ENCODE measurements at places on chromosomes 6 and 20.

DNA sequence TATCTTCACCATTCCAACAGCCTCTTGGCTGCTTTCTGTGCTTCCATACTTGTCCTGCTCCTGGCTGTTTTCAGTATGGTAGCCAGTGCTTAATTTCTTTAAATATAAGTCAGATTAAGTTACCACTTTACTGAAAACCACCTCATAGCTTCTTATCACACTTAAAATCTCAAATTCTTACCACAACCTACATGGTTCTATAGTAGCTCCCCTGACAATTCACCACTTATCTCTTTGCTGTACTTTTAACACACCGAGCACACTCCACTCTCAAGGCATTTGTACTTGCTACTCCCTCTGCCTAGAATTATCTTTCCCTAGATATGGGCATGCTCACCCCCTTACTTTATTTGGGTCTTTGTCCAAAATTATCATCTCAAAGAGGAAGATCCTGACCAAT lies 369.0 kb downstream of the TENT5A start:
- DNase-seq: no peak
- no peaks in the 10 kb centered on the region for H3K36me3 ChIP-seq
- H3K27ac ChIP-seq: no peak overlapping the region
- H3K4me3 ChIP-seq: no peak overlapping the region
- no peaks in the 10 kb centered on the region for H3K4me1 ChIP-seq

DNA sequence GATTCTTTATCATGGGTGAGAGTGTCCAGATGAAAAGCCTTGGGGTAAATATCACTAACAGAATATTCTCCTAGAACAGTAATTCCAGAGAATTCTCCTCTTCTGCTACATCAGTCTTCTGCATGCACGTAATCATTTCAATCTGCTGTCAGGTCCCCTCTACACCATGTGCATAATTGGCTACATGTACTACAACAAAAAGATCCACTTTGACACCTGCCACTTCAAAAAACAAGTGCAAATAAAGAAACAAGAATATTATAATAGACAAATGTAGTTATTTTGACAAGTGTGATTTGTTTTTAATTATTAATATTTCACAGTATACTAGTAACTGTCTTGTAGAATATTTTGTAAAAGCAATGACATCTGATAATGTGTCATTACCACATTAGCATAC lies 154.2 kb downstream of the SAMD5 start:
- H3K27me3 ChIP-seq: peaks cover 1% of the 10 kb centered on the region
- H3K4me1 ChIP-seq: no peaks in the 10 kb centered on the region
- H3K36me3 ChIP-seq: no peaks in the 10 kb centered on the region
- no peak overlapping the region for H3K27ac ChIP-seq
- H3K4me3 ChIP-seq: no peak overlapping the region

DNA sequence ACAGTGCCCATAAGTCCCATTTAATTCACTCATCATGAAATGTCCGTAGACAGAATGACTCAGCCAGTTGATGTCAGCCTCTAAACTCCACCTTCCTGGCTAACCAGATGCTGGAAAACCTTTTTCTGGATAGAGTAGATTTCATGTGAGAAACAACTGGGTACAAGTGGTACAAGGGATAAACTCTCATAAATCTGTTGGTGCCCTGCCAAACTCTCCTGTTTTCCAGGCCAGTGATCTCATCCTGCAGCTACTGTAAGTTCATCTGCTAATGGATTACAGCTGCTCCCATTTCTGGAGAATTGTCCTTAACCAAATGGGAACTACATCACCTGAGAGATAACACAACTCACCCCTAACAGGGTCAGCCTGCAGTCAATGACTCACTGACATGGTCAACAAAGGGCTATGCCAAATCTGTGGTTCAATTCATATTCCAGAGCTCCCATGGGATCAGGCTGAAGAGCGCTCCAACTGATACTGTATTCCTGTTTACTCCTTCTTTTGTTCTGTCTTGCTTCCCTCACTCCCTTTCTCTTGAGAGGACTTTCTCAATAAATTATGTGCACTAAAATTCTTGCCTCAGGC lies 210.1 kb upstream of the HDDC2 start:
- H3K4me1 ChIP-seq: no peaks in the 10 kb centered on the region
- H3K27me3 ChIP-seq: peaks cover 4% of the 10 kb centered on the region
- H3K36me3 ChIP-seq: no peaks in the 10 kb centered on the region
- DNase-seq: no peak
- H3K4me3 ChIP-seq: no peak overlapping the region
- no peak overlapping the region for H3K27ac ChIP-seq

- peaks cover 85% of the 10 kb centered on the region for H3K4me1 ChIP-seq
- DNase-seq: no peak
- H3K27ac ChIP-seq: peak overlapping the region; percentile 33
- H3K27me3 ChIP-seq: no peaks in the 10 kb centered on the region
- H3K36me3 ChIP-seq: peaks cover 41% of the 10 kb centered on the region
These were observed 30.8 kb upstream of the MICB start for GRCh38 chr6:31467151-31467550.

- H3K4me3 ChIP-seq: no peak overlapping the region
- no peak overlapping the region for H3K27ac ChIP-seq
- peaks cover 59% of the 10 kb centered on the region for H3K36me3 ChIP-seq
- DNase-seq: no peak
These were observed 90.5 kb downstream of the ELOVL5 start for GRCh38 chr6:53258076-53258773.

GRCh38 chr6:169664227-169664626 lies 37.6 kb downstream of the WDR27 start:
- H3K36me3 ChIP-seq: peaks cover 25% of the 10 kb centered on the region
- no peaks in the 10 kb centered on the region for H3K27me3 ChIP-seq
- H3K4me3 ChIP-seq: no peak overlapping the region
- DNase-seq: no peak
- H3K27ac ChIP-seq: no peak overlapping the region

DNA sequence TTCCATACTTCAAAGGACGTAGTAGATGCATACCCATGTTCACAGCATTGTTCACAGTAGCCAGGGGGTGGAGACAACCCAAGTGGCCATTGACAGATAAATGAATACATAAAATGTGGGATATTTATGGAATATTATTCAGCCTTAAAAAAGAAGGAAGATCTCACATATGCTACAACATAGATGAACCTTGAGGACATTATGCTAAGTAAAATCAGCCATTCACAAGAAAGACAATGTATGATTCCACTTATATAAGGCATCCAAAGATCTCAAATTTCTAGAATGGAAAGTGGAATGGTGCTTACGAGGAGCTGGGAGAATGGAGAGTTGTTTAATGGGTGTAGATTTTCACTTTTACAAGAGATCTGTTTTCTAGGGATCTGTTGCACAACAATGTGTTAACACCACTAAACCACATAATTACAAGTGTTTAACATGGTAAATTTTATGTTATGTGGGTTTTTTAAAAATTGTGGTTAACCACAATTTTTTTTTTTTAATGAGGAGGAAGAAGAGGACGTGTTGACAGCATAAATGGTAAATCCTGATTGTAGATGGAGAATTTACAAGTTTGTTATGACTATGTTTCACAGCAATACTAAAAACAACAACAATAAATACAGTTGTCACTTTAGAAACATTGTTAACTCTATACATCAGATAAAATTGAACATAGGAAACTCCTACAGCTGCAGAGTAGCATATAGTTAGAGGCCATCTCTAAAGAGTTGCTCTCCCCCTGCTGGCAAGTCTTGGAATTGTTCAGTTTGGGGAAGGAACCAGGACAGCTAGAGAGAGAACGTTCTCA lies 41.6 kb downstream of the CCN2 start:
- H3K27ac ChIP-seq: no peak overlapping the region
- H3K4me3 ChIP-seq: no peak overlapping the region
- no peaks in the 10 kb centered on the region for H3K36me3 ChIP-seq
- peak; percentile 85 for DNase-seq
- H3K4me1 ChIP-seq: peaks cover 9% of the 10 kb centered on the region
- peaks cover 23% of the 10 kb centered on the region for H3K27me3 ChIP-seq

GRCh38 chr6:140344142-140344913 lies 969.9 kb upstream of the CITED2 start:
- H3K4me1 ChIP-seq: no peaks in the 10 kb centered on the region
- no peak overlapping the region for H3K4me3 ChIP-seq
- no peak for DNase-seq
- H3K36me3 ChIP-seq: no peaks in the 10 kb centered on the region
- H3K27me3 ChIP-seq: peaks cover 14% of the 10 kb centered on the region

- H3K27ac ChIP-seq: no peak overlapping the region
- H3K27me3 ChIP-seq: no peaks in the 10 kb centered on the region
- H3K4me3 ChIP-seq: no peak overlapping the region
- peak; percentile 27 for DNase-seq
- H3K4me1 ChIP-seq: peaks cover 51% of the 10 kb centered on the region
These were observed 39.7 kb downstream of the TRAM2 start for GRCh38 chr6:52537001-52537753.

DNA sequence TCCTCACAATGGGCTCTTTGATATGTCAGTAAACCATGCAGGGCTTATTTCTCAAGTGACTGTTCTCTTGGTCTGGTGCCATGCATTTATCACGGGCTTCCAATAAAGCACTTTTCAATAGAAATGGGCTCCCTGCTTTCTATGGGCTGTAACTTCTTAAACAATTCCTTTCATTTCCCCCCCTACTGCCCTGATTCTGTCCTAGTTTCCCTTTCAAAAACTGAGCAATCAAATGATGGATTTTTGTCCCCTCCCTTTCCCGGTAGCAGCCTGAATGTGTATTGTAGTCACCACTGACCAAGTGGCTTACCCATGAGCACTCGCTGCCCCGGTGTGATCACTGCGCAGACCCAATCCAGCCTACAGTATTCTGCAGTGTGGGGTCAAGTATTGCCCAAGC lies 13.9 kb downstream of the RPS10 start:
- H3K36me3 ChIP-seq: peaks cover 32% of the 10 kb centered on the region
- no peak overlapping the region for H3K4me3 ChIP-seq
- DNase-seq: no peak
- H3K27me3 ChIP-seq: no peaks in the 10 kb centered on the region

- no peak overlapping the region for H3K4me3 ChIP-seq
- H3K27me3 ChIP-seq: peaks cover 2% of the 10 kb centered on the region
These were observed 9.7 kb upstream of the GCNT2 start for GRCh38 chr6:10511477-10511876.

GRCh38 chr6:11785774-11786579 lies 7.4 kb upstream of the ADTRP start:
- peak; percentile 68 for DNase-seq
- H3K27ac ChIP-seq: peak overlapping the region; percentile 52
- peaks cover 11% of the 10 kb centered on the region for H3K4me1 ChIP-seq
- no peaks in the 10 kb centered on the region for H3K36me3 ChIP-seq
- no peaks in the 10 kb centered on the region for H3K27me3 ChIP-seq

DNA sequence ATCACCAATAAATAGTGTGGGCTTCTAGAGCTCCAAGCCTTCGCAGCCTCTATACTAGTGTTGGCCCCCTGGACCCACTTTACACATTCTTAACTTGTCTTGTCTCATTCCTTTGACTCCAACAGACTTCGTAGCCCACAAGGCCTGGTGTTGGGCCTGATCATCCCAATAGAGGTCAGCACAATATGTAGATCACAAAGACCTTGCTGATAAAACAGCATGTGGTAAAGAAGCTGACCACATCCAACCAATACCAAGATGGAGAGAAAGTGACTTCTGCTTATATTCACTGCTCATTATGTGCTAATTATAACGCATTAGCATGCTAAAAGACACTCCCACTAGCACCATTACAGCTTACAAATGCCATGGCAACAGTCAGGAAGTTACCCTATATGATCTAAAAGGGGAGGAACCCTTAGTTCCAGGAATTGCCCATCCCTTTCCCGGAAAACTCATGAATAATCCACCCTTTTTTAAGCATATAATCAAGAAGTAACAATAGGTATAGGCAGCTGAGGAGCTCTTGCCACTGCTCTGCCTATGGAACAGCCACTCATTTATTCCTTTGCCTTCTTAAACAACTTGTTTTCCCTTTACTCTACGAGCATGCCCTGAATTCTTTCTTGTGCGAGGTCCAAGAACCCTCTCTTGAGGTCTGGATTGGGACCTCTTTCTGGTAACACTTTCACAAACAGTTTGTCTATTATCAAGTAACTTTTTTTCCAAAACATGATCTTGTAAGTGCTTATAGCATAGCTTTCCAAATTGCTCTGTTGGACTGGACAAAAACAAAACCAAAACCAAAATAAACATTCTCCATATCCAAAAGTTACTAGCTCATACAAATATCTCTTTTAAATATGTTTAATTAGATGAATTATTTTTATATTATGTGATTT lies 54.6 kb upstream of the ECHDC1 start:
- no peak overlapping the region for H3K4me3 ChIP-seq
- peaks cover 4% of the 10 kb centered on the region for H3K4me1 ChIP-seq
- peaks cover 3% of the 10 kb centered on the region for H3K27me3 ChIP-seq
- H3K36me3 ChIP-seq: no peaks in the 10 kb centered on the region
- no peak for DNase-seq

DNA sequence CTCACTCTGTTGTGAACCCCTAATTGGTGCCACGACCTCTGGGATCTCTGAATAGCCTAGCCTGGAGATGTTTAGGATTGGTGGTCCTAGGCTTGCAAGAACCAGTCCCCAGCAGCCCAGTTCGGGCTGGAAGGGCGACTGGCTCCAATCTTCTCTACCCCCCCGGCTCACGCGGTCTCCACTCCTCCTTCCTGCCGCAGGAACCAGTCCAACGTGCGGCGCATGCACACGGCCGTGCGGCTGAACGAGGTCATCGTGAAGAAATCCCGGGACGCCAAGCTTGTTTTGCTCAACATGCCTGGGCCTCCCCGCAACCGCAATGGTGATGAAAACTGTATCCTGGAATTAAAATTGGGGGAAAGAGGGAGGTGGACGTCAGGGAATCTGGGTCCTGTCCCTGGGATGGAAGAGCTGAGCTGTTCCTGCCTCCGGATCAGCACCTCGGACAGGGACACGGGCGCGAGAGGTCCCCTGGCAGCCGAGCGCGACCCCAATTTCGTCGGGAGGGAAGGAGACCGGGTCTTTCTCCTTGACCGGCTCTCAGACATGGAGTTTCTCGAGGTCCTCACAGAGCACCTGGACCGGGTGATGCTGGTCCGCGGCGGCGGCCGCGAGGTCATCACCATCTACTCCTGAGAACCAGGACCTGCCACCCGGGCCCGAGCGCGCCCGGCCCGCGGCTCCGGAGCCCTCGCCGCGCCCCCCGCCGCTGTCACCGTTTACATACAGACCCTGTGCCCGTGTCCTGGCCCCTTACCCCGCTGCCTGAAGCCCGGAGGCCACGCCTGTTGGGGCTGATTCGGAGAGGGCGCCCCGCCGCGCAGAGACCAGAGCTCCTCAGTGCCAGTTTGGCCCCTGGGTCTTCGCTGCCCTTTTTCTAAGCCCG lies 28.2 kb downstream of the SLC12A5 start:
- peaks cover 19% of the 10 kb centered on the region for H3K27me3 ChIP-seq
- H3K4me3 ChIP-seq: no peak overlapping the region
- peaks cover 35% of the 10 kb centered on the region for H3K4me1 ChIP-seq
- H3K36me3 ChIP-seq: peaks cover 22% of the 10 kb centered on the region

- H3K27me3 ChIP-seq: no peaks in the 10 kb centered on the region
- DNase-seq: no peak
- no peak overlapping the region for H3K27ac ChIP-seq
- H3K4me3 ChIP-seq: no peak overlapping the region
- no peaks in the 10 kb centered on the region for H3K36me3 ChIP-seq
- H3K4me1 ChIP-seq: no peaks in the 10 kb centered on the region
These were observed 353.7 kb downstream of the GRIK2 start for GRCh38 chr6:101747160-101747559.
